ENCODE measurements at places on chromosomes 2 and 18.
A peak's percentile ranks its signal among the peaks of the same experiment; 100 is the strongest.

GRCh38 chr18:54948350-54948837, 10.9 kb downstream of the CCDC68 start:
- DNase-seq: no peak

- DNase-seq: no peak
These were observed 3.2 kb downstream of the ANKRD44 start for GRCh38 chr2:197307236-197307932.

- no peak for DNase-seq
These were observed 30.9 kb downstream of the MBP start for GRCh38 chr18:77101410-77102258.

GRCh38 chr2:237645261-237645660, 17.9 kb downstream of the LRRFIP1 start:
- no peak for DNase-seq

- DNase-seq: no peak
These were observed 467.6 kb upstream of the HS6ST1 start for GRCh38 chr2:128786316-128786715.

GRCh38 chr2:224973112-224974016, 68.9 kb downstream of the DOCK10 start:
- DNase-seq: no peak

- no peak for DNase-seq
These were observed 118.0 kb downstream of the MREG start for GRCh38 chr2:215895330-215895729.

DNA sequence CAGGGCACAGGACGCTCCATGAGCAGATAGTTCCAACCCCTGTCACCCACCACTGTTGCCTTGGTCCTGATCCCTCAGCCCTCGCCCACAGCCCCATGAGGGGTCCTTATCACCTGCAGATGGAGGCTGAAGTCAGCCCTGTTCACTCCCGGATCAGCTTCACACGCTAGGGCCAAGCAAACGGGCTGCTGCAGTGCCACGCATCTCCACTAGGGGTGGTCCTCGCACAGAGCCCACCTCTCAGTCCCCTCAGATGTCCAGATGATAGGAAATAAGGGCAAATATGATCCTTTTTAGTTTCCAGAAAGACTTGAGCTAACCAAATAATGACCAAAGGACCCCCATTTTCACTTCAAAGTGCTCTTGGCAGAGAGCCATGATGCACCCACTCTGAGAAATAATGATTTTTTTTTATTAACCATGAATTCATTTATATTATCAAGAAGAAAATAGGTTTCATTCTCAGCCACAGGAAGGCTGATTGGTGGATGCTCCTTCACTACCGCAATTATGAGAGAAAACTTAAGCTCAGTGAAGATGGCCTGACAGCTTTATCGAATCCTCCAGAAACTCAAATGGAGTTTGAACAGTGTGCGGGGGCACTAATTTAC, 71.9 kb upstream of the KLHL29 start:
- DNase-seq: peak; percentile 10

- DNase-seq: no peak
These were observed 28.2 kb upstream of the CYRIA start for GRCh38 chr2:16693854-16694253.

DNA sequence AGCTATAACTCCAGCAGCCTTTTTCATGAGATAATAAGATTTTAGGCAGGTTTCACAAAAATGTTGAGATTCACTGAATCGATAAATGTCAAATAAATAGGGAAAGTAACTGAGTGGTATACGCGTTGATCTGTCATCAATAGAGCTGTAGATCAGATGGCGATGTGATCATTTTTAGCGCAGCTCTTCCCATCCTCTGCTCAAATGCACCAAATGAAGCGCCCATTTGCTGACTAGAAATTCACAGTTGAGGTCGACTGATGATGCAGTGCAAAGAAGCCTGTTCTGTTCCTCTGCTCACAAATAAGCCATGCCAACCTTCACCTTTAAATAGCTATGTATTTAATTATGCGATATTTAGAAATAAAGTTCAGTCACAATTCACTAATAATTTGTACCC, 693.5 kb downstream of the ARHGAP15 start:
- no peak for DNase-seq

DNA sequence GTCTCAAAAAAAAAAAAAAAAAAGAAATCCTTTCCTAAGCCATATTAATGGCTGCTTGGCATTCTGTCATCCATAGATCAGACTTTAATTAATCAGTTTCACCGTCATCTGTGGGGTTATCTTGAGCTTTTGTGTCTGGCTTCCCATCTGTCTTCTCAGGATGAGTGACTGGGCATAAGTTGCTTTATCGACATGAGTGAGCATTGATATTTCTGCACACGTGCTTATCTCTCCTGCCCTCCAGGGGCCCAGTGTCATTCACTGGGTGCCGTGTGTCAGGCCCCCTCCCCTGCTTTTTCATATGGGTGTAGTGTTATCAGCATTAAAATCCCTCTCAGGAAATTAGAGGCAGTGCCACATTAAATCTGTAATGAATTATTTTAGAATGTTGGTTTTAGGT, 65.6 kb downstream of the SH3BP4 start:
- DNase-seq: no peak

GRCh38 chr2:221343524-221343923, 228.6 kb downstream of the EPHA4 start:
- DNase-seq: no peak

- no peak for DNase-seq
These were observed 62.3 kb downstream of the UBE2E3 start for GRCh38 chr2:181042706-181043105.

- no peak for DNase-seq
These were observed 1100.2 kb downstream of the CBLN2 start for GRCh38 chr18:71443706-71444480.

DNA sequence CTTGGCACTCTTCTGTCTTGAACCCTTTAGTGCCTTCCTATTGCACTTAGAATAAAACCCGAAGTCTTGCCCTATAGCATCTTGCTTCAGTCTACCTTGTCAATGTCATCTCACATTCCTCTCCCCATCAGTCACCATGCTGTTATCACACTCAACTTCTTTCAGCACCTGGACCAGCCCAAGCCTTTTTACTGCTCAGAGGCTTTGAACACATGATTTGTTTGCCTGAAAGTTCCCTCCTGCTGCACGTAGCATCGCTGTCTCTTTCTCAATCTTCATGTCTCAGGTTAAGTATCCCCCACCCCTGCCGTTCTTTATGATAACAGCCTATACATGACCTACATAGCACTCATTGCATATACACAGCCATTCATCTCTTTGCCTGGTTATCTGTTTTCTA, 41.3 kb upstream of the LGALSL start:
- DNase-seq: no peak

- no peak for DNase-seq
These were observed 55.6 kb downstream of the ACAA2 start for GRCh38 chr18:49757513-49758262.

- DNase-seq: no peak
These were observed 3.1 kb downstream of the KCNE4 start for GRCh38 chr2:223055140-223055539.

DNA sequence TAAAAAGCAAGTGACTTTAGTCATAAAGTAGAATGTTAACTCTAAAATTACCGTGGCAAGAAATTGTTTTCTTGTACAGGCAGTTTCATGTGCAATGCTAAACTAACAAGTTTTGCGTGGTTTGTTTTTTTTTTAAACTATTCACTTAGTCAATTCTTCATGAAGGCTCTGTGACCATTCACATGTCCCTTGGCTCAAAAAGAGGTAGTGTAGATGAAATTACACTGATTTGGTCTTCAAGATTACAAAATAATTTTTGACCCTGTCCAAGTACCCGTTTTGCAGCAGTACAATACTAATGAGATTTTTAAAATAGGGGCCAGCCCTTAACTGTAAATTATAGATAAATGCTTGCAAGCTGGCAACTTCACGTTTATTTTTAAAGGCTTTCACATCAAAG, 1.3 kb downstream of the TMEM131 start:
- DNase-seq: no peak

DNA sequence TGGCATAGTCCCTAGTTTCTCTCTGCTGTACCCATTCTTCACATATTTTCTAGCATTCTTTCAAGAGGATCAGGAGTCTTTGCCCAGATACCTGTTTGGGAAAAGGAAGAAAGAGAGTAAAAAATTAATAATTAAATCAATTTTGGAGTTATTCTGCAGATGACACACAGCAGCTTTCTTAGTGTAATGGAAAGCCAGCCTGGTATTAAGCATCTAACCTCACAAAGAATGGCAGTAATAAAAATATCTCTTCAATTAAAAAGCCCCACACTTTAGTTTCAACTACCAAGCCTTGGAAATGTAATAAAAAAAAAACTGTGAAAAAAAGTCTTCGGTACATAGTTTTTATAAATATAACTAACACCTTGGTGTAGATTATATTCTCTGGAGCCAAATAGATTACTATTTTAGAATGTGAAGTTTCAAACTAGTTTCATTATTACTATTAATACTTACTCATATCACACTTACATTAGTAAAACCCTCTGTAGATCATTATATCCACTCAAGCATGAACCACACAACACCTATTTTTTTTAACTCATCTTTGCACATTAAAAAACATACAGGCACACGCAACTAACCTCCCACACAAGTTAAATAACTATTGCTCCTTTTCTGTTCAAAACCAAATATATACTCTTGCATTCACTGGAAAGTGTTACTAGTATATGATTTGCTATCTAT, 90.9 kb downstream of the GPD2 start:
- DNase-seq: no peak

DNA sequence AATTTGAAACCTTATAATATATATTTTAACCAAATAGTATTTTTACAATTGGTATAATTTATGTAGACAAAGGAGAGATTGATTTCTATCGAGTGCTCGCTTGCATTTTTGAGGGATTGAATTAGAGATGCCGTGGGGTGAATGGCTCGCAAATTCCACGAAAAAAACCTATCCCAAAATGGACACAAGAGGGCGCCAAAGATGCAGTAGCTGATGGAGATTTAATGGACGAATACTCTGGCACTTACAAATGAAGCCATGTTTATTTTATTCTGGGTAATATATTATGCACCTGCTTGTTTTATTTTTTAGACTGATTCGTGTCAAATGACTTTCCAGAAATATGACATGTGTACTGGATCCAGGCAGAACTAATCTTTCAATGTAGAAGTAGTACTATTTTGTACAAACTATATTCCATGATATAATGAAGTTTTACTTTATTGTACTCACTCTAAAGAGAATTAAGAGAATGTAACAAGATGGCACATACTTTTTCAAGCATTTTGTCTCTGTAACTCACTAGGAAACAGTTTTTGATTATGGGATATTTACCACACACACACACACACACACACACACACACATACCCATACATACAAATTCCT, 505.4 kb downstream of the PLCL1 start:
- DNase-seq: peak; percentile 28

GRCh38 chr2:76506538-76506937, 795.8 kb upstream of the GCFC2 start:
- no peak for DNase-seq

- DNase-seq: no peak
These were observed 100.9 kb upstream of the TEX51 start for GRCh38 chr2:126797622-126798275.

DNA sequence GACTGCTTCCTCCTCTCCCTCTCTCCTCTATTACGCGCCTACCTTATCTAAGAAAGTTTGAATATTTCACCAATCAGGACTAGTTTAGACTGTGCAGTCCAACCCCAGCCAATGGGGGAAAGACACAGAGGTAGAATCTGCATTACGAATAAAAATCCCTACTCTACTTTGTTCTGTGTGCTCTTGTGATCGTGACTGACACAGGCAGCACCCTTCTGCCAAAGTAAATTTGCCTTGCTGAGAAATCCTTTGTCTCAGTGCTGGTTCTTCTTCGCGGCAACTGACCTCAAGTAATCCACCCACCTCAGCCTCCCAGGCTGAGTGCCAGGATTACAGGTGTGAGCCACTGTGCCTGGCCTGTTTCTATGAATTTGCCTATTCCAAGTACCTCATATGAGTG, 8.6 kb upstream of the CDCA7 start:
- no peak for DNase-seq

GRCh38 chr2:64124168-64124567, 20.1 kb downstream of the PELI1 start:
- no peak for DNase-seq

DNA sequence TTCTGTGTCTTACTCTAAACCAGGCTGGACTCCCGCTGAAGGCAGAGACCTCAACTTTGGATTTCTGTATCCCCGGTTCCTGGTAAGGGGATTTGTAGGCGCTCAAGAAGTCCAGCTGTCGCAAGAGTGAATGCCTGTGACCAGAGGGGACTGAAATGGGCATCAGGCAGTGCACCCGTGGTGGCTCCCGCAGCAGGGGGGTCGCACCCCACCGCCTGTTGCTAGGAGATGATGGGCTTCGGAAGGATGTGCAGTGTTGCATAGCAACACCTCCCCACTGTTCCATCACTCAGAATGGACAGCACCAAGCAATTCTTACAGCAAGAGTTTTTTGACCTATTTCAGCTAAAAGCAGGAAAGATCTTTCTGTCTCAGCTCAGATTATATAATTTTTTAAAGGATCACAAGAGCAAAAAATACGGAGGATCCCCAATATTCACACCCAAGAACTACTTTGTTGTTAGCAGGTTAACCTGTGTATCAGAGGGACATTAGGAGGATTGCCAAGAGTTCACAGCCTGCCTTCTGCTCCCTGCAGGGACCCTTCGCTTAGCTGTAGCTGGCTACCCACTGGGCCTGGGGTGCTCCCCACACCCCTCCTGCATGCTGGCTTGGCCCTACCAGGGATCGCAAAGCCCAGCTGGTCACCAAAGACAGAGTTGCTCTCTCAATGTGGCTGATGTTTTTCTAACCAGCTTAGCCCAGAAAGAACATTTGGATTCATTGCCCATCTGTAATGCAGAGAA, 63.8 kb downstream of the SOWAHC start:
- DNase-seq: no peak

- no peak for DNase-seq
These were observed 54.2 kb downstream of the LTBP1 start for GRCh38 chr2:33000986-33001385.

DNA sequence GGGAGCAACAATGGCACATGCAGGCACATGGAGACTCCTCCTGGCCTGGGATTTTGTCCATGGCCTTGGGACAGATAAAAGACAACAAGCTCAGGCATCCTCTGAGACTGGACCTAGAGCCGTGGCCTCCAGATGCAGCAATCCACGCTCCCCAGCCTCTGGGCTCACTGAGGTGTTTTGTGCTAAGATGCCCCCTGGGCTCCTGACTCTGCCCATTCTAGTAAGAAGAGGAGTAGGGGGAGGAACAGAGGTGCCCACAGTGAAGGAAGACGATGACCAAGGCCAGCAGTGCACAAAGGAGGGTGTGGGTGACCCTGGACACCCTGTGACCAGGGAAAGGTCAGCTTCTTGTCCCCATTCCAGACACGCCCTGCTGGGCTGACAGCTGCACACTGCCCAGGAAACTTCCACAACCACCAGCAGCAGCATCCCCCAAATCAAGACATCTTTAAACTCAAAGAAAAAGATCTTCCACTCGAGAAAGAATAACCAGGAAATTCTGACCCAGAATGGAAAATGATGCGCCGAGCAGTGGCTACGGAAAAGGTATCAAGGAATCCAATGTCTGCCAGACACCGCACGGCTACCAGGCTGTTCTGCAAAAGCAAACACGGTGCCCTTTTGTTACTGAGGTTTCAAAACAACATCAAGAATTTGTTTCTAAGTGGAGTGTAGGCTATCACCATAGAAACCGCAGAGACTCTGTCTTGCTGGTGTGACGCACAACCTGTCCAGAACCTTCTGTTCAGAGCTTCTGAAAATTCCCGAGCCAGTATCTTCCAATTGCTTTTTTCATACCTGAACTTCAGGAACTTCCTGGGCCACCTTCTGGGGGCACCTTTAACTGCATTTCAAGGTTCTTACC, 65.5 kb downstream of the ZNF516 start:
- no peak for DNase-seq

GRCh38 chr18:60846396-60846795, 473.8 kb upstream of the MC4R start:
- DNase-seq: no peak
